ENCODE measurements at places on chromosomes 6 and 20.

GRCh38 chr6:166106076-166106686 is 61.5 kb downstream of the TBXT start:
- DNase-seq = peak; percentile 38

DNA sequence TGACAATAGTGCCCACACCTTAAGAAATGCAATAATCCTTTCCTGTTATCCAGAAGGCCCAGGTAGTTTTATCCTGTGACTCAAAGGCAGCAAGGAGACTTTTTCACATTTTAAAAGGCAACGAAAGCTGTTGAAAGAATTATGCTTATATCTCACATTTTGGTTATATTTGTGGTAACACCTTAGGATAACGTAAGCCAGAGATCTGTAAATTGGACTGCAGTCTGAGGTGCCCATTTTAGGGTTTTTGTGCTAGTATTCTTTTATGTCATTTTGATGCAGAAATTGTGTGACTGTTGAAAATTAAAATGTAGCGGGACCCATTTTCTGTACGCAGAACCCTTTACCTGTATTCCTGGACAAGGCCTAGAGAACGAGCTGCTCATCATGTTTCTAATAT is 24.3 kb upstream of the MTHFD1L start:
- DNase-seq = no peak

DNA sequence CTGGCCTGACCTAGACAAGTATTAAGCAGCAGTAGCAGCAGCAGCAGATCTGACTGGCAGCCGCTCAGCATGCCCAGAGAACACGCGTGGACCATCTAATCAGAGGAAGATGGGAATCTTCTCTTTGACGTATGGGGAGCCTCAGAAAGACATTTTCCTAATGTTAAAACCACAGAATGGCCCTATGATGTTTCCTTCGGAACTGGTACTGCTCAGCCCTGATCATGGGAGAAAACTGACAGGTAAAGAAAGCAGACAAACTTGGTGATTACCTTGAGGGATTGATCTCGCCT is 6.2 kb downstream of the PSMA7 start:
- no peak for DNase-seq

DNA sequence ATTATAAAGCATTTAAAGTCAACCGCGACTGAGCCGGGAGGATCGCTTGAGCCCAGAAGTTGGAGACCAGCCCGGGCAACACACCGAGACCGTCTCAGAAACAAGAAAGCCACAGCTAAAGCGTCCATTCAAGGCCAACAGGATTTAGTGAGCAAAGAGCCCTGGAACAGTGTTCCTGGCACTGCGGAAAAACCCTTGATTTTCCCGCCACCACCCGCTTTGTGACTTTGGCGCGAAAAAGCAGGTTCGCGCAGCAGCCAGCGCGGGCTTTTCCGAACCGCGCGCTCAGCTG is 669 bp downstream of the PCNA start:
- DNase-seq = no peak

DNA sequence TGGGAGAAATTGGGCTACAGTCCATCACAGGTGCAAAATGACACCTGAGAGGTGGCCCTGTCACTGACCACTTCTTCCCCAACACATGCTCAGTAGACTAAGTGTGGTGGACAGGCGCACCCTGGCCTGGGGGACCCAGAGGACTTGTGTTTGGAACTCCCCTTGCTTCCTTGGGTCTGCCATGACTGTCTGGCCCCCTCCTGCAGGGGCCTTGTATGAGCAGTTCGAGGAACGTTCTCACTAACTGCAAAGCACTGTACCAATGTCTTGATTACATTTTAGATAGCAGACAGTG is 4.0 kb upstream of the PCK1 start:
- no peak for DNase-seq

DNA sequence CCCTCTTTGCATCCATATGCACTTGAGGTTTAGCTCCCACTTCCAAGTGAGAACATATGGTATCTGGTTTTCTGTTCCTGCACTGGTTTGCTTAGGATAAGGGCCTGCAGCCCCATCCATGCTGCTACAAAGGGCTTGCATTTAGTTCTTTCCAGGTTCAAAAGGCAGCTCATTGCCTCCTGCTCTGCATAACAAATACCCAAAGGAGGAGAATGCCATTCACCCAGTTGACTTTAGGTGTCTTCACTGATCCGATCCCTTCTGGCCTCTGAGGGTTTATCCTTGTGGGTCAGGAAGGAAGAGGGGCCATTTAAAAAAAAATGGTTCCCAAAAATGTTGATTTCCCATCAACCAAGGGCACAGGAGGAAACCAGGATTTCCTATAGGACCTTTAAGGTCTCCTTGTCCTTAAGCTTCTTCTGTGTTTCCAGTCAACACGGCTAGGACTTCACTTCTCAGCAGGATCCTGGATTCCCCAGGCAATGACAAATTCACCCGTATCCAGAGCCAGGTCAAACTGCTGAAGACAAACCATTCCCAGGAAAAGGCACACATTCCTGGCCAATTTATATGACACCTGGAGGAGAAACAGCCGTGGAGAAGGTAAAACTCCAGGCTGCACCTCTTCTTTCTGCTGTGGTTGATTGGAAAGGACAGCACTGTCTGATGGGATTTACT is 447.7 kb upstream of the CDH4 start:
- DNase-seq = no peak

- DNase-seq = no peak
These were observed 23.9 kb downstream of the SRC start for GRCh38 chr20:37369846-37370245.

GRCh38 chr20:39800548-39800947 is 838.4 kb downstream of the DHX35 start:
- DNase-seq = no peak

GRCh38 chr6:108847738-108848115 is 495 bp upstream of the ARMC2 start:
- no peak for DNase-seq

GRCh38 chr6:132404330-132404729 is 3.1 kb upstream of the MOXD1 start:
- DNase-seq = no peak

DNA sequence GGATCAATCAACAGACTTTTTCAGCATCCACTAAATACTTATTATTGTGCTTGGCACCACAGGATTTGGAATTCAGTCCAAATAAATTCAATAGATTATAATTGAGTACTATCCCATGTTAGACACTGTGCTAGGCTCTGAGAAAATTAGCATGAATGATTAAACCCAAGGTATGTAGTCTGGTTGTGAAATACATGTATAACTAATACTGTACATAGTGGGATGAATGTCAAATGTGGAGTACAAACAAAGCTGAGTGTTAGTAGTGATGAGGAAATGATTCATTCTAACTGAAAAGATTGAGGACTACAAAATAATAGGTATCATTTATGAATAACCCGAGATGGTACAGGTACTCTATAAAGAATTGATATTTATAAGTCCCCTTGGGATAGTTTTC is 111.9 kb upstream of the FLRT3 start:
- DNase-seq = no peak

DNA sequence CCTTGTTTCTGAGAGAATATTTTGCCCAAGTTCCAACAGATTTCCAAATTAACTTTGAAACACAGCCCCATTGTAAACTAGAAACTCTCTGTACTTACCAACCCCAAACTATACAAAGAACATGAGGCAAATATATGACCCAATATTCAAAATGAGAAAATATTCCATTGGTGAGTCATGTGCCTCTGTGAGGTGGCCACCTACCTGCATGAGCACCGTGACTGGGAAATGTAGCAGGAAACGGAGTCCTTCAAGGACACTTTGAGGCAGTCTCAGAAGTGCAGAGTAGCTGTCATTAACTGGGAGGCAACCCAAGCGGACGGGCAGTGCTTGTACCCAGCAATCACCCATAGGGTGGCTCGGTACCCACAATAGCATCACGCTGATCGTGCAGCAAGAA is 335.5 kb upstream of the NOX3 start:
- DNase-seq = no peak

GRCh38 chr6:50952092-50952907 is 133.6 kb downstream of the TFAP2B start:
- DNase-seq = no peak

DNA sequence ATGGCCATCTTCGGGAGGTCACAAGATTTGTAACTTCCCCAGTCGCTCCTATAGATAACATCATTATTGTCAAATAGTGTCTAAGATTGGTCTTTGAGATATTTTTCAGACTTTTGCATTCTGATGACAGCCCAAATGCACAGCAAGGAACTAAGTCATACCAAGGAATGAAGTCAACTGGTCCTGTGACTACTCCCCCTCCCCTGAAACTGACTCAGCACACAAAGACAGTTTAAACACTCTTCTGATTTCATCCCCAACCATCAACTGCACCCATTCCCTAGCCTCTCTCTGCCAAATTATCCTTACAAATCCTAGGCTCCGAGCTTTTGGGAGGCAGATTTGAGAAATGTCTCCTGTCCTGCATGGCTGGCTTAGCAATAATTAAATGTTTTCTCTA is 139.4 kb downstream of the HS3ST5 start:
- no peak for DNase-seq

DNA sequence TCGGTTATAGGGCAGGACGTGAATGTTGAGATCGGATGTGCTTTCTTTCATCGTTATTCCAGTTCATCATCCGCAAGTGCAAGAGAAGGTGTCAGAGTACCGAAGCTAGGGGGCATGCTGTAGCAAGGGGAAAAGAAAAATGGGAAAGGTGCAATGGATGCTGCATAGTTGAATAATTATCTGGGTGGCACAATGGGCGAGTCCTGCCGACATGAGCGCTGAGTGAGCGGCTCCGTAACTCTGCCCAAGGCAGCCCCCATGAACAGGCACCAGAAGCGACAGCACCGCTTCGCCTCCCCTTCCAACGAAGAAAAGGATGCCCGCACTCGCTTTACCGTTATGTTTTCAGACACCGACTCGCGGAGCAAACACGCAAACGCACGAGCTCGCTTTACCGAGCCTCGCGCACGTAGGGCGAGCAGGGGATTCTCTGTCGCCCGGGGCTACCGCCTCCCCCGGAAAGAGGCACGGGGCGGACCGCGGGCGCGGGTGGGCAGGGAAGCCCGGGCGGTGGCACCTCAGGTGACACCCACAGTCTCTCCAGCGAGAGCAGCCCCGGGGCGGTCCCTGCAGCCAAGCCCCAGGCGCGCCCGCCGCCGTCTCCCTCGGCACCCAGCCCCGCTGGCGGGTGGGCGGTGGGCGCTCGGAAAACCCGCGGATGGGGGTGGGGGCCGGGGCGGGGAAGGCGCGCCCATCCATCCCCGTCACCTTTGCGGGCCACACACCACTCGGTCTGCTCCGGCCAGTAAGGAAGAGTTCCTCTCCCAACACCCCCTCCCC is 654 bp downstream of the WASF1 start:
- DNase-seq = peak; percentile 68

Measured in CD4-positive, alpha-beta T cell treated with Interleukin-4 for 1 hour (primary cell).